ENCODE measurements at places on chromosomes 6 and 20.

- DNase-seq: no peak
Measured at GRCh38 chr20:48489046-48489463, 338.7 kb downstream of the PREX1 start.

- no peak for DNase-seq
Measured at GRCh38 chr6:24238700-24239099, 112.7 kb downstream of the NRSN1 start.

DNA sequence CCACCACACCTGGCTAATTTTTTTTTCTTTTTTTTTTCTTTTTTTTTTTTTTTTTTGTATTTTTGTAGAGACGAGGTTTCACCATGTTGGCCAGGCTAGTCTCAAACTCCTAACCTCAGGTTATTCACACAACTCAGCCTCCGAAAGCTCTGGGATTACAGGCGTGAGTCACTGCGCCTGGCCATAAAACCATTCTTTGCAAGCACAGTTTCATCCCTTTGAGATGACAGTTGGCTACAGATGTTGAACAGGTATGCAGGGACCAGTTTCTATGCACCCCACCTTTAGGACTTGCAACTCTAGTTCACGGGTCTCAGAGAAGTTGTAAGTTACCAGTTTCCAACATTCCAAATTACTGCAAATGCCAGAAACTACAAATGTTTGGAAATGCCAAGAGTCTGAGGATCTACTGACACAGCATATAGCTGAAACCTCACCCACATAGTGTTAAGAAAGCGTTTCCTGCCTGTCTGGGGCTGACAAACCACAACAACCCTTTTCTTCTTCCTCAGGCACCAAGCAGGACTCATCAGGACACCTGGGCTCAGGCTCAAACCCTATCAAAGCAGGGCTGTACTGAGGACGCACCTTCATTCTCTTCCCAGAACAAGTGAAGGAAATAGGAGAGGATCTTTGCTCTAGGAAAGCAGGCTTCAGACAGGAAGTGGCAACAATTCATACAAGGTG is 22.9 kb downstream of the ARHGAP18 start:
- DNase-seq: peak; percentile 27

DNA sequence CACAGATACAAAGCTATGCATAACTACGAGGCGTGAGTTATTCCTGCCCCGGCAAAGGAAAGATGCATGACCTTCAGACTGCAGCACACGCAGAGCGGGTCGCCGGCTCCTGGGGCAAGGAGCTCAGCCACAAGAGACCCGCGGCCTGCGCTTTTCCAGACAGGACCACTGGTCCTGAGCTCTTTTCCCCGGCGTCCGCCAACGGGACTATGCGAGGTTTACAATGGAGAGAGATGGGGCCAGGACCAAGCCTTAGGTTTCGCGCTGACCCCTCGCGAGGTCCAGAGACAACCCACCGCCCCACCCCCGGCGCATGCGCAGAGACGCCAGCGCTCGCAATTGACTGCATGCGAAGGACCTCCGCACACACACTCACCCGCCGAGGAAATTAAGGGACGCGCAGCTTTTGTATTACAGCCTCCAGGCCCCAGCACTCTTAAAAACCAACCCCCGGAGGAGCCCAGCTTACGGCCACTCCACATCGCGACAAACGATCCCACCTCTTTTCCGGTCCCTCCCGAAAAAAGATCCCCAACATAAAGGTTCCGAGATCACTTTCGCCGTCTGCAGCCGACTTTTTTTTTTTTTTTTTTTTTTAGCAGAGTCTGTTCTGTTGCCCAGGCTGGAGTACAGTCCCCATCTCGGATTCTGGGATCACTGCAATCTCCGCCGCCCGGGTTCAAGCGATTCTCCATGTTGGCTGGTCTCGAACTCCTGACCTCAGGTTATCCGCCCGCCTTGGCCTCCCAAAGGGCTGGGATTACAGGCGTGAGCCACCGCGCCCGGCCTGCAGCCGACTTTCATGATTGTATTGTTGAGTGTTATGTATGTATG is at the start of gene COQ3:
Gene COQ3, minus strand, starts transcription at position 498 of the 834 bp plus-strand sequence. Its CDS starts 16 bp downstream, at position 482.
- DNase-seq: peak; percentile 54

- no peak for DNase-seq
Measured at GRCh38 chr6:88119769-88120168, 46.4 kb downstream of the CNR1 start.

- DNase-seq: no peak
Measured at GRCh38 chr6:7697432-7697819, 28.5 kb upstream of the BMP6 start.

DNA sequence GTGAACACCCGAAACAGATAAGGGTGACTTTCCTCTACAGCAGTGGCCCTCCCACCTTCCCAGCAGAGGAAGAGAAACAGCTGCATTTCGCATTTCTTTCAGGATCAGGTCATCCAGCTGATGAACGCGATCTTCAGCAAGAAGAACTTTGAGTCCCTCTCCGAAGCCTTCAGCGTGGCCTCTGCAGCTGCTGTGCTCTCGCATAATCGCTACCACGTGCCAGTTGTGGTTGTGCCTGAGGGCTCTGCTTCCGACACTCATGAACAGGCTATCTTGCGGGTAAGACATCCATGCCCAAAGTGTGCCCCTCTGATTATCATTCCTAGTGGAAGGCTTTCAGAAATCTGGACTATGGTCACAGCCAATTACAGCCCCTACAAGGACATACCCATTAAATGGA is 27.8 kb upstream of the MROH8 start:
- DNase-seq: no peak

GRCh38 chr20:64171211-64171610 is 7.0 kb downstream of the MYT1 start:
- DNase-seq: no peak

- DNase-seq: no peak
Measured at GRCh38 chr6:33953171-33953570, 149.4 kb upstream of the MLN start.

DNA sequence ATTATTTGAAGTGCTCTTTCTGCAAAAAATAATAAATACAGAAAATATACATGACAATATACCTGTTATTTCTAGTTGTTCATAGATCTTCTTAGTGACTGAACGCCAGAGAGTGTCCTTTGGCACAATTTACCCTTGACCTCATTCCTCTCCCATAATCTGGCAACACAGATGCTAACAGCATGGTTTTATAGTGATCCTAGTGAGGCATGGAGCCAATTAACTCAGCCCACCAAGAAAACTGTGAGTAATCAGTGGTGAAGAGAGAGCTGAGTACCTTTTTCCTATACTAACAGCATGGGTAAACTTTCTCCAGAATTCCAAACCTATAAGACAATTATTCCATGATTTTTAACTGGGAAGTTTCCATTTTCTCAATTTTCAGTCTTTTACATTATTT is 61.0 kb downstream of the VGLL2 start:
- DNase-seq: no peak

GRCh38 chr20:50347284-50348063 is 156.8 kb downstream of the CEBPB start:
- no peak for DNase-seq

- no peak for DNase-seq
Measured at GRCh38 chr20:1720845-1721475, 63.4 kb upstream of the SIRPG start.

- no peak for DNase-seq
Measured at GRCh38 chr6:45132059-45132458, 196.1 kb upstream of the RUNX2 start.

DNA sequence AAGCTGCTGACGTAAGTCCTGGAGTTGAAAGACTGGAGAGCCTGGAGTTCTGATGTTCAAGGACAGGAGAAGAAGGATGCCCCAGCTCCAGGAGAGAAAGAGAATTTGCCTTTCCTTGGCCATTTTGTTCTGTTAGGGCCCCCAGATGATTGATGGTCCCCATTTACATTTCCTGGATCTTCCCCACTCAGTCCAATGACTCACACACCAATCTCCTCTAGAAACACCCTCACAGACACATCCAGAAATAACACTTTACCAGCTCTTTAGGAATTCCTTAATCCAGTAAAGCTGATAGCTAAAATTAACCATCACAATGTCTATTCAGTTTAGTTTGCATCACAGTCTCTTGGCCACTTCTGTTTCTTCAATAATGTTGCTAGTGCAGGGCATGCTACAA is 260.2 kb upstream of the IRAK1BP1 start:
- DNase-seq: no peak

- DNase-seq: no peak
Measured at GRCh38 chr6:50549475-50549874, 163.9 kb upstream of the TFAP2D start.

GRCh38 chr20:15653396-15654207 is 919.6 kb downstream of the KIF16B start:
- DNase-seq: no peak

GRCh38 chr6:22153384-22154158 is 143.3 kb downstream of the PRL start:
- DNase-seq: no peak

GRCh38 chr6:11096109-11096508 is 2.5 kb downstream of the SMIM13 start:
- no peak for DNase-seq

- DNase-seq: no peak
Measured at GRCh38 chr6:56241124-56241802, 6.1 kb downstream of the COL21A1 start.

GRCh38 chr6:11366183-11366933 is 133.9 kb upstream of the NEDD9 start:
- peak; percentile 32 for DNase-seq

GRCh38 chr6:159931112-159931511 is 37.8 kb upstream of the IGF2R start:
- DNase-seq: no peak

- no peak for DNase-seq
Measured at GRCh38 chr6:169234634-169235033, 19.0 kb downstream of the THBS2 start.

DNA sequence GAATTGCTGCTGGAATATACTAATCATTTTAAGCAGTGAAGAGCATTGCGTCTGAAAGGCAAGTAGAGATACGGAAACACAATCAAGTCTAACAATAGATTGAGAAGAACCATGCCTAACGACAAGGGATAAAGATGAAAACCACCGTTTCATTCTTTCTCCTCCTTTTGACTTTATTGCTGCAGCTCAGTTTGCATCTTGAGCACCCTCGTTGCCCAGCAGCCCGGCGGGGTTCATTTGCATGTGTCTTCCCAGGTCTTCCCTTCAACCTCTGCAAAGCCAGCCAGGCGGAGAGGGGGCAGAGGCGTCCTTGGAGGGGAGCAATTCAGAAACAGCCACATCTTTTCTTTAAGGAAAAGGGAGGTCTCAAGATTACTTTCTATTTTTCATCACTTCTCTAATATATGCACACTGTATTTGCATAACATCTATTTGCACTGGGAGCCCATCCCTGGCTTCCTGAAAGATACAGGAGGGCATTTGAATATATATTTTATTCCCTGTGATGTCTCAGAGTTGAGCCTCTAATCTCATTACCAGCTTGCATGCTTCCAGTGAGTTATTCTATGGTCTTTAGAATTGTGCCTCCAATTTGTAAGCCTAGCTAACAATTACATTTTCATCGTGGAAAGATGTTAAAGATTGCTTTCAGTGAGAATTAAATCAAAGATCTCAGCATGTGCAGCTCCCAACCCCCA is 18.7 kb upstream of the PXDC1 start:
- no peak for DNase-seq

All from stimulated activated CD8-positive, alpha-beta memory T cell treated with anti-CD3 and anti-CD28 coated beads, Interleukin-7, amount 100 ng/mL, for 4 hours (primary cell).